ENCODE measurements at places on chromosomes 1 and 21.

- no peak for DNase-seq
Observed at GRCh38 chr1:205840146-205840923, 9.6 kb downstream of the PM20D1 start.

DNA sequence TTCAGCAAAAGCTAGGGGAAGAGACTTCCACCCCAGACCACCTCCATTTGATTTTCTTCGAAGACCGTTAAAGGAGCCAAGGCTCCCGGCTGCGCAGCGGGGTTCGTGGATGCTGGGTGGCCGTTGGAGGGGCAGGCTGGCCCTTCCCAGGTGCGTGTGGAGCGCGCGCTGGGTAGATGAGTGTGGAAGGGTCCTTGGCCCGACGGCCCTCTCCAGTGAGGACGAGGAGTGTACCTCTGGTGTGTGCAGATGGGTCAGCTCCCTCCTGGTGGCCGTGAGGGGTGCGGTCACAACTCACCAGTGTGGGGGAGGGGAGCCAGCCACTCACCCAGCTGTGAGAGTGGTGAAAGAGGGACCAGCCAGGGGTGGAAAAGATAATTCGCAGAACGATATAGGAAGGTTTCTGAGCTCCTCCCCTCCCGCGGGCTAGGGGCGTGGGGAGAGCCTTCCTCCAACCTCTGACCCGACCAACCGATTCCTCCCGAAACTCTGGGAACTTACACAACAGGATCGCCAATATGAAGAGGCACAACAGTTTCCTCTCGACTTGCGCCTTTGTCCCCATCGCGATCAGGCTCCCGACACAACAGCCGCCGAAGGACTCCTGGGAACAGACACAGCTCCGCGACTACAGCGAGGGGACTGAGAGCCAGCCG, at the start of gene F11R:
Gene F11R (minus strand): TSS at position 644 of the 656 bp plus-strand sequence. CDS start 79 bp downstream, at position 565.
- DNase-seq: no peak

DNA sequence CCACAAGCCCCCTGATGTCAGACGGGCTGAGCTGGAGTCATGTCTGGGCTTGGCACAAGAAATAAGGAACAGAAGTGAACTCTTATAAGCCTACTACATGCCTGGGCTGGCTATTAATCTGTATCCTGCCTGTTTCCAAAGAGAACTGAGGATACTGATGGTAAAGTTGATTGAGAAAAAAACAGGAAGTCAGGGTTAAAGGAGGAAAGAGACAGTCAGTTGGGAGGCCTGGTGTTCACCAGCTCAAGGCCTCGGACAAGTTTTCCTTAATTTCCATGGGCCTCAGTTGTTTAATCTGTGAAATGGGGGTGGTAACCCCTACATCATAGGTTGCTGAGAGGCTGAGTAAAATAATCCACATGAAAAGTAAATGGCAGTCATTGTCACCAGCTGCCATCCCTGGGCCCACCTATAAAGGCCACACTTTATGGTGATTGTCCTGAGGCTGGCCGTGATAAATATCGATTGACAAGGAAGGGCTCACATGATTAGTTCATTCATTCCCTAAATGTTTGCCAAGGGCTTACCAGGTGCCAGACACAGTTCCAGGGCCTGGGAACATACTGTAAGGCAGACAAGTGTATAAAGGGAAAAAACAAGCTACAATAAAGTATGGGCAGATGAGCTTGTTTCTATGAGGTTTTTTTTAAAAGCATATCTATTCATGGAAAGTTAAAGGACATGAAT, 2.8 kb downstream of the ALDH4A1 start:
- DNase-seq: no peak

GRCh38 chr1:5526822-5527551, 465.2 kb downstream of the NPHP4 start:
- no peak for DNase-seq

DNA sequence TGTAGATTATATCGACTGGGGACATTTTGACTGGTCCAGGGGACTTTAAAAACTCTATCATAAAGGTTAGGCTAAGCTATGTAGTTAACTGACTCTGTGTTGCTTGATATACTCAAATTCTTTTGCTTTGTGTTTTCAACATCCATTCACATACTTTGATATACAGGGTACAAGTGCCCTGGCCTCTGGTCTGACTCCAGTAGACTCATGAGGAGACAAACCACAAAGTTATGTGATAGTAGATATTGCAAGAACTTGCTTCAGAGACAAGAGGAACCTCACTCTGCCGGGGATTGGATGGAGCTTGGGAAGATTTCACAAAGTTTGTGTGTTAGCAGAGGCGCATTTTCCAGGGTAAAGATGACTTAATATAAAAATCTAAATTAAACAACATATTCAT, 1.3 kb downstream of the GORAB start:
- DNase-seq: no peak

DNA sequence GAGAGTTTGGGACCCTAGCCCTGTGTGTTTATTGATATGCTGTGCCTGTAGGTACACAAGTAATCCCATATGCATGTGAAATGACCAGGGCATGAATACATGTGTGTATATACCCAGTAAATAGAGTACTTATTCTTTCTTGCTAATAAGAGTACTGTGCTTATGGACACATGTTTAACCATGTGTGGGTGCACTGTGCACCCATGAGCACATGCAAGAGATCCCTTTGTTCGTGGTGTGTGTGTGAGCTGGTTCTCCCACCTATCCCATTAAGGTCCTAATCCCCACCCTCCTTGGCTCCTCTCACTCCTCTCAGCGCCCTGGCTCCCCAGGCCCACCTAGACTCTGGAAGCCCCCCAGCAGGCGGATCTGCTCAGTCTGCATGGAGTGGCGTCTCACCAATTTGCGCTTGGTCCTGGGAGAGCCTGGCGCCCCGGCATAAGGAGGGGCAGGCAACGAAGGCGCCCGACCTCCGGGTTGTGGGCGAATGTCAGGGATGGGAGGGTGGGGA, 2.2 kb upstream of the LIX1L start:
- DNase-seq: no peak

- no peak for DNase-seq
Observed at GRCh38 chr1:177346790-177347359, 176.1 kb downstream of the BRINP2 start.

DNA sequence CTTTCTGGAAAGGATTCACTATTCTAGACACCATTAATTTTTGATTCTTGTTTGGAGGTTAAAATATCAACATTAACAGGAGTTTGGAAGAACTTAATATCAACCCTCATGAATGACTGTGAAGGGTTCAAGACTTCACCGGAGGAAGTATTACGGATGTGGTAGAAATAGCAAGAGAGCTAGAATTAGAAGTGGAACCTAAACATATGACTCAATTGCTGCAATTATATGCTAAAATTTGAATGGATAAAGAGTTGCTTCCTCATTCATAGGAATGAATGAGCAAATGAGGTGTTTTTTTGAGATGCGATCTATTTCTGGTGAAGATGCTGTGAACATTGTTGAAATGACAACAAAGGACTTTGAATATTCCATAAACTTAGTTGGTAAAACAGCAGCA, 77.9 kb upstream of the TNFSF4 start:
- DNase-seq: no peak

DNA sequence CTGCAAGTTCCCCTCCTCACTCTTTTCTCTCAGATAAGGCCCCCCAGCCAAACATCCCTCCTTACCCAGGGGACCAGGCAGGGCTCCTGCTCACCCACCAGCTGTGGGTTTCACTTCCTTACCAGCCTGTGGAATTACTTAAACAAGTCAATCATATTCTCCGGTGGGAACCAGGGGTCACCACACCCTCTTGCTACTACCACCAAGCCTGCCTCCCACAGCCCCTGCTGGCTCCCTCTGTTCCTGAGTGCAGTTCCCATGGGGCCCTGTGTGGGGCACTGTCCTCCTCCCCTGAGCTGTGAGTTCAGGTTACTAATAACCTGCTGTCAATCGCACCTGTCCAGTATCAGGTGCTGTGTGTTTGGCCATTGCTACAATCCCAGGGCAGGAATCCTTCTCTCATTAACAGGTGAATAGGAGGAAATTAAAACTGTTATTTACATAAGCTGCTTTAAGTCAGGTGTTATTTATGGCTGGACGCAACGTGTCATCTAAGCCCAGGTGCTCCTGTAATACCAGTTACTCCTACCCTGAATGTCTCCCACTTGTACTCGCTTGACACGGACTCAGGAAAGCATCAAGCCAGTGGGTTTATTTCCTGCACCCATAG, 53.1 kb upstream of the LBR start:
- DNase-seq: no peak

DNA sequence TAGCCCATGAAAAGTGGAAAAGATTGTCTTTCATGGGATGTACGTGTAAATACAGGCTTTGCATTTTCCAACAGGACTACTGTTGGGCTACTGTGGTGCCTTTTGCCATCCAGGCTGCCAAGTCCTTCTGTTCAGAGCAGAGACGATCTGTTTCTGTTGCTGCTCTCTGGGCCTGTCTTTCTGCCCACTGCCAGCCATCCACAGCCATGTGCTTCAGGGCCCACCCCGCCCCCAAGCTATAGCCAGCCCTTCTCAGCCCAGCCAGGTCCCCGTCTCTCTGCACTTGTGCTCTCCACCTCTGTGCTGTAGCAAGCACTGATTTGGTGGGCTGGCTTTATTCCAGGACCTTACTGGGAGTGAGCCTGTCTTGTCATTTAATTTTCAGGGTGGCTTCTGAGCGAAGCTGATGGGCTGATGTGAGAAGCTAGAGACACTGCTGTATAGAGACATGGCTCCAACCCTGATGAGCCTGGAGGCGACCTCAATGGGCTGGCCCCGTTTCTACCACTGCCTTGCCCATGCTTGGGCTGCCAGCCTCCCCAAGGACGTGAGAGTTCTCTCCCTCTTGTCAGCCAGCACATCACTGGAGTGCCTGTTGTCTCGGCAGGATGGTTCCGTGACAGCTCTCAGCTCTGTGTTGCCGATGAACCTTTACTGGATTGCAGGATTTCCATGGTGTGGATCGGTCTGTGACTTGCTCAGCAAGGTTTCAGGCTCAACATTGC, 137.8 kb downstream of the PEX14 start:
- no peak for DNase-seq

DNA sequence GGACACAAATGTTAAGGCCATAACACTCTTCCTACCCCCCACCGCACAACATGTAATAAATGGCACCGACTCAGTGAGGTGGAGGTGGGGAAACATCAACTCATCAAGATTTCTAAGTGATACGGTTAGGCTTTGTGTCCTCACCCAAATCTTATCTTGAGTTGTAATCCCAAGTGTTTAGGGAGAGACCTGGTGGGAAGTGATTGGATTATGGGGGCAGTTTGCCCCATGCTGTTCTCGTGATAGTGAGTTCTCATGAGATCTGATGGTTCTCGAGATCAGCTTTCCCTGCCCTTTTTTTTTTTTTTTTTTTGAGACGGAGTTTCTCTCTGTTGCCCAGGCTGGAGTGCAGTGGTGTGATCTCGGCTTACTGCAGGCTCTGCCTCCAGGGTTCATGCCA, 51.0 kb upstream of the ACTL8 start:
- DNase-seq: no peak

GRCh38 chr1:99675994-99676393, 30.1 kb downstream of the PALMD start:
- no peak for DNase-seq

GRCh38 chr1:164805399-164805798, 246.4 kb downstream of the PBX1 start:
- no peak for DNase-seq

GRCh38 chr1:8476006-8476405, 158.1 kb downstream of the SLC45A1 start:
- DNase-seq: no peak

DNA sequence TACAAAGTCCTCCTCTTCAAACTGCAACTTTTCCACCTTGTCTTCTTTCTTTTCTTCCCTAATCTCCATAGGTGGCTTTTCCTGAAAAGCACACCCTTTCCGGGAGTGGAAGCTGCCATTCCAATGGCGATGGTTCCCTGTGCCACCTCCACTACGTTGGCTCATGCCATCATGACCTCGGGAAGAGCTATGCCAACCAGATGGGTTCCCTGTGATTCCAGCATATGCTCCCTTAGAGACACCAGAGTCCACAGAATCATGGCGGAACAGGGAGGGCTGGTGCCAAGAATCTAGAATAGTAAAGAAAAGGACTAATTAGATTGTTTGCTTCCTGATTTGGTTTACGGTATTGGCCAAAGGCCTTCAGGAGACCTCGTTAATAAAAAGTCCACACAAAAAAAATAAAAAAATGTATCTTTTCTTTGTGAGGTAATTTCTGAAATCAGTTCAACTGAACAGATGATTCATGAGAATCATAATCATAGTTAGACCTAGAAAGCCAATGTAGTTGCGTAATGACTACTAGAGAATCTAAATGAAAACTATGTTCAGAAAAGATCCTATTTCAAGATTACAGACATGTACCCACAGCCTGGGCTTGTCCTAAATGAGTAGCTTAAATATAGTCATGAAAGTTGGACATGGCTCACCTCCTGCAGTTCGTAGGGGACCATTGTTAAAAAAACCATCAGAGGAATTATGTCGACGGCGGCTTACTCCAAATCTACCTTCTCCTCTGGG, 30.9 kb upstream of the CCDC17 start:
- DNase-seq: no peak

DNA sequence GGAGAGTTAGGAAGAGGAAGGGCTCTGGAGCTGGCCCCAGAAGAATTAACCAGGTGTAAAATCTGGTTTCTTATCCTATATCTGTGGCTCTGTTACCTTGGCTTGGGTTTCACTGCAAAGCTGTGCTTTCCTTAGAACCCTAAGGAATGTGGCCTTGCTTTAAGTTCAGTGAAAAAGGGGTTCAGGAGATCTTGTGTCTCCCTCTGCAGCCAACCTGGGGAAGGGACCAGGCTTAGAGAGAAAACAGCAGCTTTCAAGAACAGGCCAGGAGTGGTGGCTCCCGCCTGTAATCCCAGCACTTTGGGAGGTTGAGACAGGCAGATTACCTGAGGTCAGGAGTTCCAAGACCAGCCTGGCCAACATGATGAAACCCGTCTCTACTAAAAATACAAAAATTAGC, 16.1 kb upstream of the MYCL start:
- no peak for DNase-seq

DNA sequence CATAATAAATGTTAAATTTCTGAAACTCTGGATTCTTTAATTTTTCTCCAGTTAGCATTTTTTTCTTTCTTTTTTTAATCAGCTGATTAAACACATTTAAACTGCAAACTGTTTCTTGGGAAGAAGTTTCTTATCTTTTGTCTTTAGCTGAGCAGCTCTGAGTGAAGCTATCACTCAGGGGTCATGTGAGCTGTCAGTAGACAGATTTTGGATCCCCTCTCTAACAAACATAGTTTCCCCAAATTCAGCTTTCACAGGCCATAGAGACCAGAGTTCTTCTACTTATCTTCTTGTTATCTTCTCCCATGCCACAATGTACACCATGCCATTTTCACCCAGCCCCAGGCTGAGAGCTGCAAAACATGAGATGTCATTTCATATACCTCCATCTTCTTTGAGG, 148.9 kb downstream of the CDC42BPA start:
- DNase-seq: no peak

Measured in epithelial cell of proximal tubule (primary cell).